Activated CD8-positive, alpha-beta T cell treated with anti-CD3 and anti-CD28 coated beads for 36 hours (primary cell): ENCODE measurements at places on chromosomes 2 and 18. TPM values are rescaled to one million over a fixed set of nuclear protein-coding genes. Genes with fewer than 3 reads are reported as not detected.
A peak's percentile ranks its signal among the peaks of the same experiment; 100 is the strongest.

DNA sequence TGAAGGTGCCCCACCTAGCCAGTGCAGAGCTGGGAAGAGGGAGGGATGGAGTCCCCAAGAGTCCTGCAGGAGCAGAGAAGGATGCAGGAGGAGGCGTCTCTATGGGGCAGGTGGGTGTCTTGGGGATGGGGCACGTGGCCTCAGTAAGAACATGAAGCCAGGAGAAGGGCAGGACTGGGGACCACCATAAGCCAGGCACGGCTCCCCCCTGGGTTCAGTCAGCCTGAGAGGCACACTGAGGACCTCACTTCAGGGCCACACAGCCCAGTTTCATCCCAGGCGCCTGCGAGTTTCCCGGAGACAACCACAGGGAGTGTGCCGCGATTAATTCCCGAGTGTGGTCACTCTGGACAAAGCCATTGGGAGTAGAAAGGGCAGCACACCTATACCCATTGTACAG, 120.3 kb downstream of the GYPC start:
- H3K4me1 ChIP-seq = peaks cover 15% of the 10 kb centered on the region
- H3K27ac ChIP-seq = peak overlapping the region; percentile 32
- no peaks in the 10 kb centered on the region for H3K36me3 ChIP-seq
- no peak for DNase-seq

Gene DAW1
- not detected for total RNA-seq

Gene PPP4R1
- 31.7 TPM for total RNA-seq

- H3K4me1 ChIP-seq = no peaks in the 10 kb centered on the region
- DNase-seq = peak; percentile 70
- no peak overlapping the region for H3K27ac ChIP-seq
- H3K4me3 ChIP-seq = no peak overlapping the region
Observed at GRCh38 chr2:216777637-216778273, 82.1 kb downstream of the TNP1 start.

- H3K4me1 ChIP-seq = no peaks in the 10 kb centered on the region
- DNase-seq = no peak
- no peak overlapping the region for H3K4me3 ChIP-seq
Observed at GRCh38 chr18:10431680-10432079, 22.8 kb upstream of the APCDD1 start.

- peaks cover 9% of the 10 kb centered on the region for H3K27me3 ChIP-seq
- H3K36me3 ChIP-seq = no peaks in the 10 kb centered on the region
- H3K4me3 ChIP-seq = no peak overlapping the region
- DNase-seq = no peak
- H3K4me1 ChIP-seq = peaks cover 1% of the 10 kb centered on the region
Observed at GRCh38 chr2:207782238-207783030, 12.7 kb upstream of the FZD5 start.

DNA sequence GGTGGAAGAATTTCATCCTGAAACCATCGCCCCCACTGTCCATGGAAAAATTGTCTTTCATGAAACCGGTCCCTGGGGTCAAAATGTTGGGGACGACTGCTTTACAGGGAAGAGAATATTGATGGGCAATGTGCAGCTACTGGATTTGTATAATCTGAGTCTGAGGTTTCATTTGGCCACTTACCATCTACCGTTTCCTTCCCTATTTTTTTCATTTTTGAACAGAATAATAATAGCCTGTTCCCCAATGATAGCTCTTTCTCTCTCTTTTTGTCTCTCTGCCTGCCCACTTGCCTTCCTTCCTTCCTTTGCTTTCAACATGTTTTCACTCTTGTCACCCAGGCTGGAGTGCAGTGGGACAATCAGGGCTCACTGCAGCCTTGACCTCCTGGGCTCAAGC, 78.3 kb upstream of the TLK1 start:
- no peak overlapping the region for H3K4me3 ChIP-seq
- DNase-seq = no peak
- peaks cover 3% of the 10 kb centered on the region for H3K4me1 ChIP-seq

DNA sequence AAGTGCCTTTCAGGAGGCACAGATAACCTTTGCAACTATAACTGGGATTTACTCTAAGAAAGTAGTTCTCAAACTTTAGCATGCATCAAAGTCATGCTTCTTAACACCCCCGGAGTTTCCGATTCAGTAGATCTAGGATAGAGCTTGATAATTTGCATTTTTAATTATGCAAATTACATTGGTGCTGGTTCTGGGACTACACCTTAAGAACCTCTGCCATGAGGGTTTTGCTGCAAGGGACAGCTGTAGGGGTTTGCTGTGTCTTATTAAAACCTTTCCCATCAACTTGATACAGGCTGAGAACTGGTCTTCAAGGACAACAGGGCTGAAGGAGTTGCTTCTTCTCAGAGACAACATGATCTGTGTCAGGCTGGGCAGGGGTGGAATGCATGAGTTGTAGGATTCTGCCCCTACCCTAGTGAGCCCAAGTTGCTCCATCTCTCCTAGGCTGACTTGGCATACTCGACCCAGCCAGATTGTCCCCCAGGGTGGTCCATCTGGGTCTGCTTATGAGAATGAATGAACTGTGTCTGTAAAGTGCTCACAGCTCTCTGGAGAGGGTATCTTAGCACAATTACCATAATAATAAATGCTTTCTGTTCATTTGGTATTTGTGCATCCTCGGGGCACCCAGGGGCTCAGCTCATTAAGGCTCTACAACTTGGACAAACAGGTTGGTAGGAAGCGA, 232.7 kb downstream of the CLIP4 start:
- H3K27ac ChIP-seq = no peak overlapping the region
- H3K36me3 ChIP-seq = no peaks in the 10 kb centered on the region
- no peak for DNase-seq
- no peak overlapping the region for H3K4me3 ChIP-seq
- no peaks in the 10 kb centered on the region for H3K4me1 ChIP-seq

DNA sequence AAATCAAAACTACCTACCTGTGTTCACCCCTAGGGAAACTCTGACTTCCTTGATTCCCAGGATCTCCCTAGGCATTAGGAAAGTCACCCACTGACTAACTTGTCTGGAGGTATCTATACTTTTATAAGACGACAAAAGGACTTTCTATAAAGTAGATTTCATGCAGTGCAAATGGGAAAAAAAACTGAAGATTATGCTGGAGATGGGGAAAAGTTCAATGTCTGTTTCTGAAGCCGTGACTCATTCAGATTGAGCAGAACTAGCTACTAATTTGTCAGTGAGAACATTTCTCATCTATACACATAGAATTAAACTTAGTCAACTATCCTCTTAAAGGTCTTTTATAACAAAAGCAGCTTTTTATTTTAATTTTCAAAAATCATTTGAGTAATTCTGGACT, 6.0 kb downstream of the SEPTIN10 start:
- H3K27me3 ChIP-seq = peaks cover 48% of the 10 kb centered on the region
- no peak overlapping the region for H3K4me3 ChIP-seq
- peaks cover 6% of the 10 kb centered on the region for H3K4me1 ChIP-seq

DNA sequence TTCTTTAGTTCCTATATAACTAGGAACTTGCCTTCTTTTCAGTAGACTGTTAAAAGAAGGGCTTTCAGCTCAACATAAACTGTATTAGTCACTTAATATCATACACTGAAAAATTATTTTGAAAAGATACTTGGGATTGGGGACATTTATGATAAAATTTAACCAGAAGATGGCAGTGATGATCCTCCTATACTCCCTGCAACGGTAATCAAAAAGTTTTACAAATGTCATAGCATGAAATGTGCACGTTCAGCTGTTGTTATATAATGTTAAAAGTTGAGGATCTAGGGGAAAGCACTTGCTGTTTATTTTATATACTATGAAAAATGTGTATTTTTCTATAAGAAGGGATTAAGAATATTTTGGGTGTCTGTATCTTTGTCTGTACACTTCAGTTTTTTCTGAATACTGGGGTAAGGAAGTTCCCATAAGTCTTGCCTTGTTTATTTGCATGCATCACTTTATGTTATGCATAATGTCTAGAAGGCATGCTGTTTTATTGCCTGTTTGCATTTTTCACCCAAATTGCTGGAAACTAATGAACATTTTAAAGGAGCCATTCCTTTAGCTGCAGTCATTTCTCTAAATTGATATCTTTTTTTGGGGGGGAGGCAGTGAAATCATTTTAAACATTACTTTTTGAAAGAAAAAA, 19.0 kb downstream of the DYNC1I2 start:
- peaks cover 4% of the 10 kb centered on the region for H3K36me3 ChIP-seq
- H3K4me3 ChIP-seq = no peak overlapping the region
- H3K27me3 ChIP-seq = no peaks in the 10 kb centered on the region
- H3K4me1 ChIP-seq = peaks cover 8% of the 10 kb centered on the region
- DNase-seq = no peak

Gene C2orf80
- not detected for total RNA-seq

DNA sequence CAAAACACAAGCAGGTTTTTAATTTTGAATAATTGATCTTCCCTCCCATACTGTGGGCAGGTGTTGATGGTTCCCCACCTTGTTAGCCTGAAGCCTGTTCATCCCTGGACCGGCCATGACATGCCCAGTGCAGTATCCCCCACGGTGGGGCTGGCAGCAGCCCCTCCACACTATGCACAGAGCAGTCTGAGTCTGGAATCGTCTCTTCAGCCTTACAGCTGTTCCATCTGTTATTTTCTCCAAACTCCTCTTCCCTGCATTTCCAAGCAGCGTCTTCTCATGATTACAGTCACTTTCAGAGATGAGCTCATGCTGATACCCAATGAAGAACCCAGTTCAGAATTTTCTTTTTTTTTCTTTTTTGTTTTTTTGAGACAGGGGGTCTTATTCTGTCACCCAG, 68.2 kb downstream of the ADI1 start:
- no peak for DNase-seq
- H3K27ac ChIP-seq = no peak overlapping the region
- no peak overlapping the region for H3K4me3 ChIP-seq
- no peaks in the 10 kb centered on the region for H3K27me3 ChIP-seq

Gene SPR
- 7.8 TPM for total RNA-seq

DNA sequence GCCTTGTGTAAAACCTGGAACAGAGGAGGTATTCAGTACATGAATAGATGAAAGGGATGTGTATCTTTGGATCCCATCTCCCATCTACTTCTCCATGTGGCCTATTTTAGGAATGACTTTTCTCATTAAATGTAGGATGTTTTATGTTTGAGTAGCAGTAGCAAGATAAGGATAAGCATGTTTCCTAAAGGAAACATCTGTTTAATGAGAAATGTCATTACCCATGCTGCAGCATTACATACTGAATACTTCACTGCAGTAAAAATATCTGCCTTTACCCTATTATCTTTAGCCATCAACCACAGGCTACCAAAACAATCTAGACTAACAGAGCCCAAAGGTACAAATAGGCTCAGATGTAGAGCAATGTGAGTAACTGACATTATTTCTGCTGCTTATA, 419.2 kb upstream of the CYRIA start:
- no peaks in the 10 kb centered on the region for H3K27me3 ChIP-seq
- DNase-seq = no peak

Gene HAAO
- total RNA-seq = 0.63 TPM

GRCh38 chr2:24919037-24919505, 966 bp downstream of the ADCY3 start:
- peaks cover 28% of the 10 kb centered on the region for H3K36me3 ChIP-seq
- DNase-seq = peak; percentile 87
- H3K4me1 ChIP-seq = peaks cover 38% of the 10 kb centered on the region
- peak overlapping the region; percentile 89 for H3K4me3 ChIP-seq
- no peaks in the 10 kb centered on the region for H3K27me3 ChIP-seq
- peak overlapping the region; percentile 88 for H3K27ac ChIP-seq

GRCh38 chr18:74472312-74472711, 15.2 kb upstream of the DIPK1C start:
- peaks cover 3% of the 10 kb centered on the region for H3K27me3 ChIP-seq
- no peak for DNase-seq
- H3K4me1 ChIP-seq = no peaks in the 10 kb centered on the region
- H3K4me3 ChIP-seq = no peak overlapping the region
- H3K27ac ChIP-seq = no peak overlapping the region

DNA sequence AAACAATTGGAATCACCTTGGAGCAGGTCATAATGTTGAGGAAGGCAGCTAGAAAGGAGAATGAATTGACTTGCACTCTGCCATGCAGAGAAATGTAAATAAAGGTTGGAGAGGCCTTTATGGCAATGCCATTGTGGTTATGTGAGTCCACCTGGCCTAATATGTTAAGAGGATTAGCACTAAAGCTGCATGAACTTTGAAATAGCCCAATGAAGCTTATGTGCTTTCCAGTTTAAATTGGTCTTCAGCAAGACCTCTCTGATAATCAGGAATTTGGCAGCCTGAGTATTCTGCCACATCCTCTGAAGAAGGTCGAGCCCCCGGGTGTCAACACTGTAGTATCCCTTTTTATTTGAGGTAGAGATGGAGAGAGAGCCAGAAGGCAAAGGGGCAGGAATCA, 464.9 kb downstream of the CDH2 start:
- H3K27me3 ChIP-seq = no peaks in the 10 kb centered on the region
- no peak for DNase-seq
- no peak overlapping the region for H3K27ac ChIP-seq

GRCh38 chr18:58104096-58104495, 60.1 kb downstream of the NEDD4L start:
- H3K27me3 ChIP-seq = peaks cover 6% of the 10 kb centered on the region
- no peak overlapping the region for H3K27ac ChIP-seq
- DNase-seq = no peak
- no peak overlapping the region for H3K4me3 ChIP-seq
- no peaks in the 10 kb centered on the region for H3K36me3 ChIP-seq
- H3K4me1 ChIP-seq = no peaks in the 10 kb centered on the region
